ENCODE measurements at places on chromosomes 13 and 19.

DNA sequence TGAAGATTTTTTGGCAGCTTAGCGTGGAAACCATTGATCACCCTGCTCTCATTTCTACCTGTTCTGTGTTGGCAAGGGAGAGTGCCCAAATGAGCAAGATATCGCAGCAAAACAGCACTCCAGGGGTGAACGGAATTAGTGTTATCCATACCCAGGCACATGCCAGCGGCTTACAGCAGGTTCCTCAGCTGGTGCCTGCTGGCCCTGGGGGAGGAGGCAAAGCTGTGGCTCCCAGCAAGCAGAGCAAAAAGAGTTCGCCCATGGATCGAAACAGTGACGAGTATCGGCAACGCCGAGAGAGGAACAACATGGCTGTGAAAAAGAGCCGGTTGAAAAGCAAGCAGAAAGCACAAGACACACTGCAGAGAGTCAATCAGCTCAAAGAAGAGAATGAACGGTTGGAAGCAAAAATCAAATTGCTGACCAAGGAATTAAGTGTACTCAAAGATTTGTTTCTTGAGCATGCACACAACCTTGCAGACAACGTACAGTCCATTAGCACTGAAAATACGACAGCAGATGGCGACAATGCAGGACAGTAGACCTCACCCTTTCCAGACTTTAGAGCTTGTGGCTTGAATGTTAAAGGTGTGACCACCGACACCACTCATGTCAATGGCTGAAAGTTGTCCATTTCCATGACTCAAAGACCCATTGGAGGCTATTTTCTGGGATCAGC, 5.8 kb downstream of the CEBPG start:
- DNase-seq = no peak

GRCh38 chr19:34126966-34127365, 45.3 kb upstream of the LSM14A start:
- DNase-seq = no peak

GRCh38 chr19:9183000-9183399, 4.2 kb downstream of the OR7D2 start:
- no peak for DNase-seq

DNA sequence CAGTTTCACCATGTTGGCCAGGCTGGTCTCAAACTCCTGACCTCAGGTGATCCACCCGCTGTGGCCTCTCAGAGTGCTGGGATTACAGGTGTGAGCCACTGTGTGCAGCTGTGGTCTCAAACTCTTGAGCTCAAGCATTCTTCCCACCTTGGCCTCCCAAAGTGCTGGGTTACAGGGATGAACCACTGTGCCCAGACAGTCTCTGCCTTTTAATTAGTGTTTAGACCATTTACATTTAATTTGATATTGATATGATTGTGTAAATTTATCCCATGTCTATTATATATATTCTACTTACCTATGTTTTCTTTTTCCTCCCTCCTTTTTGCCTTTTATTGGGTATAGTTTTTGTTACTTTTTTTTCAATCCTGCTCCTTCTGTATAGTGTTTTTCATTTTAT, 1.9 kb downstream of the NFKBIB start:
- no peak for DNase-seq

DNA sequence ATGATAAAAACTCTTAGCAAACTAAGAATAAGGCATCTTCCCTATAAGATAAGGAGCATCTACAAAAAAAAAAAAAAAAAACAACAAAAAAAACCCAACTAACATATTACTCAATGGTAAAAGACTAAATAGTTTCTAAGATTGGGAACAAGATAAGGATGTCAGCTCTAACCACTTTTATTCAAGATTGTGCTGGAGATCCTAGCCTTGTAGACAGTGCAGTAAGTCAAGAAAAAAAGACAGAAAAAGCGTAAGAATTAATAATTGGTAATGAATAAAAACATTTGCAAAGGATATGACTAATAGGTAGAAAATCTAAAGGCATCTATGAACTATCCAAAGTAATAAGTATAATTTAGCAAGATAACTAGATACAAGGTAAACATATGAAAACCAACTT, 33.0 kb downstream of the ZIC2 start:
- no peak for DNase-seq

GRCh38 chr13:72160977-72161376, 294.0 kb upstream of the DACH1 start:
- no peak for DNase-seq

DNA sequence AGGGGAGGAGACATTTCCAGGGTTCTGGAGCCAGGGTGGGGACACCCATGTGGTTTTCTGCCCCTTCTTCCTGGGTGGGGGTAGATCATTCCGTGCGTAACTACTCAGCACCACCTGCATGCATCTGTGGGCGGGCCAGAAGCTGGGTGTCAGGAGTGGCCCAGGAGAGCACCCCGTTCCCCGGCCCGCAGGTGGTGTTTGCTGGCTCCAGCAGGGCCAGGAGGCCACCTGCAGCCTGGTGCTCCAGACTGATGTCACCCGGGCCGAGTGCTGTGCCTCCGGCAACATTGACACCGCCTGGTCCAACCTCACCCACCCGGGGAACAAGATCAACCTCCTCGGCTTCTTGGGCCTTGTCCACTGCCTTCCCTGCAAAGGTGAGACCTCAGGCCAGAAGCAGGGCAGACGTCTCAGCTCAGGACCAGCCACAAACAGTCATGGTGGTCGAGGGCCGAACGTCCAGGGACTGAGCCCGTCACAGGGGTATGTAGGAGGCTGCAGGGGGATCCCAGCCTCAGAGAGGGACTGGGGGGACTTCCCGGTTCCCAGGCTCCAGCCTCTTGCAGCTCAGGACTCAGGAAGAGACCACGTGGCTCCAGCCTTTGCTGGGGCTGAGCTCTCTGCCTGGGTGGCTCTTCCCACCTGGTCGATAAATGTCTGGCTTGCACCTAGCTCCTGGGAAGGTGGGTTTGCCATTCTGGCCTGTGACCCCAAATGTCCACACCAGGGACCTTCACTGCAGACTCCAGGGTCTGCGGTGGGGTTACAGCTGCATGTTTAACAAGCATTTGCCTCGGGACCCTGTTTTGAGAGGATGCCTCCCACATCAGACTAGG, 1.6 kb downstream of the FSTL3 start:
- DNase-seq = no peak

- no peak for DNase-seq
Observed at GRCh38 chr19:15820646-15821045, 5.2 kb upstream of the OR10H1 start.

DNA sequence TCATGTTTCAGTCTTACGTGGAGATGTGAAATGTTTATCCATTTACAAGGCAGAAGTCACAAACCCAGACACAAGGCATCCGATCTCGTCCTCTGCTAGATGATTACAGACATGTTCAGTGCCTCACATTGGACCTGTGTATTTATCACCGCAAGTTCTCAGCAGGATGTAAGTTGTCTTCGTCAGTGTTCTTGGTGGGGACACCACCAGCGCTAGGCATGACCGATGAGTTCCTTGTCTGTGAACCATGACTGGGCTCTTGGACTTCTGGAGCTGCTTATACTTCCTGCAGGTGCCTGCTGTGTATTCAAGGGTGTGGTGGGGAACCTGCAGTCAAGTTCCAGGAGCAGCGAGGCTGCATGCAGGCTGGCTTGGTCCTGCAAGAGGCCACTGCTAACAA, 105.4 kb downstream of the URI1 start:
- no peak for DNase-seq

- DNase-seq = no peak
Observed at GRCh38 chr13:36006347-36006746, 124.8 kb downstream of the DCLK1 start.

Data from CD4-positive, alpha-beta T cell treated with Interleukin-17A for 4 hours (primary cell).